GM04503 (cell line): ENCODE measurements at places on chromosomes 3 and 15.
A peak's percentile ranks its signal among the peaks of the same experiment; 100 is the strongest.

- no peak for DNase-seq
Measured at GRCh38 chr3:193791041-193792032, 198.3 kb downstream of the OPA1 start.

DNA sequence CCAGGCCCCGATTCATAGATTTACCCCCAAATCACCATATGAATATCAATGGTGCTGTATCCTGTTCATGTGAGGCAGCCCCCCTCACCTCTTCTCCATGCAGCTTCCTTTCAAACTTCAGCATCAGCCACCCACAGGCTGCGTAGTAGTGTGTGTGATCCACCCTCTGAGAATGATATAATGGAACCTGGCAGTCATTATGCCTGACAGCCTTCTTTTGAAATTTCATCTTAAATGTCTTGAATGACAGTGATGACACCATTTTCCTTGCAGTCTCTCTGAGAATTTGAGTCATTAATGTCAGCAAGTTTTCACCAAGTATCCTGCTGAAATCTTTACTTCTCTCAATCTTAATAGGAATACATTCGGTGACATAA lies 3.5 kb upstream of the CLRN1 start:
- no peak for DNase-seq

GRCh38 chr3:70999730-71000129 lies 583.8 kb downstream of the FOXP1 start:
- DNase-seq: no peak

DNA sequence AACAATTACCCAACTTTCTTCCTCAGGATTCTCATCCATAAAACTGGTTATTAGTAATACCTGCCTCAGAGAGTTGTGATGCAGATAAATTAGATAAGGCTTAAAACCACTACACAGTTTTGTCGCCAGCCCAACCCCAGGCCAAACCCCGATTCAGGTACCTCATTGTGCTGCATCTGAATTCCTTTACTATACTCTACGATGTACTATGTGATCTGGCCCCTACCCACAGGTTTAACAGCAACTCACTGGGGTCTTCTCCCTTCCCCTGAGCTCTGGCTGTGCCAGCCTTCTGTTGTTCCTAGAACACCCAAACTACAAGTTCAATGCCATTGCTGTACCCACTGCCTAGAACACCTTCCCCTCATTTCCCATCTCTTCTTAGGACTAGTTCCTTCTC lies 64.6 kb downstream of the MYO5A start:
- DNase-seq: no peak

GRCh38 chr15:96325541-96326327 lies 4.8 kb upstream of the NR2F2 start:
- no peak for DNase-seq

DNA sequence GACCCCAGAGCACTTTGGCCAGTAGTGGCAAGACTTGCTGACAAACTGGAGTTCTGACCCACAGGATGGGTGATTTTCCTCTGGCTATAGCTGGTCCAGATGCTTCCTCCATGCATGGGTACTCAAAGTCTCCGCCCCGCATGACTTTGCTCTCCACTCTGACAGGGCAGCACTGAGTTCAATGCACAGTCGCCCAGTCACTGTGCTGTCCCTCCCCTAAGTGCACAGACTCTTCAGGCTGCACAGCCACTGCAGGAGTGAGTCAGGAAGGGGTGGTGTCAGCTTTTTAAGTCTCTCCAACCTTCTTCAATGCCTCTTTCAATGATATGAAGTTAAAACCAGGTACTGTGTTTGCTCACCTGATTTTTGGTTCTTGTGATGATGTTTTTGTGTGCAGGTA lies 17.8 kb downstream of the TEX9 start:
- DNase-seq: no peak

GRCh38 chr3:57130571-57131209 lies 34.5 kb downstream of the IL17RD start:
- no peak for DNase-seq

GRCh38 chr3:107382631-107383030 lies 5.4 kb downstream of the CCDC54 start:
- no peak for DNase-seq

GRCh38 chr3:149095487-149095886 lies 9.2 kb upstream of the HLTF start:
- DNase-seq: no peak

GRCh38 chr3:181568248-181568647 lies 143.5 kb upstream of the SOX2 start:
- no peak for DNase-seq

DNA sequence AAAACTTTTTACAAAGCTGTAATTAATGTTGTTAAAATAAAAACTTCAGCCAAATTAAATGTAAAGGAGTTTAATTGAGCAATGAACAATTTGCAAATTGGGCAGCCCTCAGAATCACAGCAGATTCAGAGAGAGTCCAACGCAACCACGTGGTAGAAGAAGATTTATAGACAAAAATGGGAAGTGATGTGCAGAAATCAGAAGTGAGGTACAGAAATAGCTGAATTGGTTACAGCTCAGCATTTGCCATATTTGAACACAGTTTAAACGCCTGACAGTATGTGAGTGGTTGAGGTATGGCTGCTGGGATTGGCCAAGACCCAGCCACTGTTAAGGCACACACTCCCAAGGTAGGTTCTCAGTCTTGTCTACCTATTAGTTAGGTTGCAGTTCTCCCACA lies 14.4 kb upstream of the PLA2G4D start:
- no peak for DNase-seq

GRCh38 chr15:36185438-36185837 lies 394.0 kb upstream of the CDIN1 start:
- no peak for DNase-seq

DNA sequence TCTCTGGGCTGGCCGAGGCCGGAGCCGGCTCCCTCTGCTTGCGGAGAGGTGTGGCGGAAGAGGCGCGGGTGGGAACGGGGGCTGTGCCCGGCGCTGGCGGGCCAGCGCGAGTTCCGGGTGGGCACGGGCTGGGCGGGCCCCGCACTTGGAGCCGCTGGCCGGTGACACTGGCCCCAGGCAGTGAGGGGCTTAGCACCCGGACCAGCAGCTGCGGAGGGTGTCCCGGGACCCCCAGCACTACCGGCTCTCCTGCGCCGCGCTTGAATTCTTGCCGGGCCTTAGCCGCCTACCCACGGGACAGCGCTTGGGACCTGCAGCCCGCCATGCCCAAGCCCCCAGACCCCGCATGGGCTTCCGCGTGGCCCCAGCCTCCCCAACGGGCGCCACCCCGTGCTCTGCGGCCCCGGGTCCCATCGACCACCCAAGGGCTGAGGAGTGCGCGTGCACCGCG lies 736.3 kb upstream of the ARRDC4 start:
- DNase-seq: no peak

GRCh38 chr3:127808197-127808596 lies 14.1 kb downstream of the MGLL start:
- DNase-seq: no peak

GRCh38 chr3:69766638-69767037 lies 27.4 kb downstream of the MITF start:
- no peak for DNase-seq

- no peak for DNase-seq
Measured at GRCh38 chr3:56366641-56367162, 101.6 kb downstream of the ERC2 start.

DNA sequence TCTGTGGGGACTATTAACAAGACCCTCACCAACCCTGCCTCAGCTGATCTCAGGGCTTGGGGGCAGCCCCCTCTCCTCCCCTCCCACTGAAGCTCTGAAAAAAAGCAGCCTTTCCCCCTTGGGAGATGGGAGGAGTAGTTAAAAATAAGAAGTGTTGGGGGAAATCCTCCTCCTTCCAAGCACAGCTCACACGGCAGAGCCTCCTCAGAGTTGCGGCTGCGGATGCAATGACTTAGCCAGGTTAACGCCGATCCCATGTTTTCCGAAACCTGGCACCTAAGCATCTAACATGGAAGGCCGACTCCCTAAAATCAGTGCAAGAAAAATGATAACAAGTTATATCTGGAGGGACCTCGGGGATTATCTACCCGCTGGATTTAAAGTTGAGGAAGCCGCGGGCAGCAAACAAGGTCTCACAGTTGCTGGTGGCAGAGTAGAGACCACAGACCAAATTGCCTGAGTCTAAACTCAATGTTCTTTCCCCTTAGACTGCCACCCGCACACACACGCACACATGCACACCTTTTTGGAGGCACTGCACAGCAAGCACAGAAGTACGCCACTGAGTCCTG lies 1.1 kb upstream of the TPM1 start:
- no peak for DNase-seq

DNA sequence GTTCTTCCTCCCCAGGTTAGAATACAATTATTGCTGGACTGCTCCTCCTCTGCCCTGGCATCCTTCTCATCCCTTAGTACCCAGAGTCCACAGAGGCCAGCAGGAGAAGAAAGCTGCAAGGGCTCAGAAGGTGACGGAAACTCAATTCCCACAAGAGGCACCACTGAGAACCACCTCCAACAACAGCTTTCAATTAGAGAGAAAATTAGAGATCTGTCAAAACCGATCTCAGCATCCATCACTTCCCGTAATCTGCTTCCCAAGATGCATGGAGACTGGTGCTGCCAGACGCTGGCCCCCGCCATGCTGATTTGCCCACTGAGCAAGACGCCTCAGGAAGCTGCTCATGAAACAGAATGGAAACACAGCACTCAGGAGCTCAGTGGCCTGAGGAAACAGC lies 135.0 kb upstream of the PRICKLE2 start:
- DNase-seq: no peak

DNA sequence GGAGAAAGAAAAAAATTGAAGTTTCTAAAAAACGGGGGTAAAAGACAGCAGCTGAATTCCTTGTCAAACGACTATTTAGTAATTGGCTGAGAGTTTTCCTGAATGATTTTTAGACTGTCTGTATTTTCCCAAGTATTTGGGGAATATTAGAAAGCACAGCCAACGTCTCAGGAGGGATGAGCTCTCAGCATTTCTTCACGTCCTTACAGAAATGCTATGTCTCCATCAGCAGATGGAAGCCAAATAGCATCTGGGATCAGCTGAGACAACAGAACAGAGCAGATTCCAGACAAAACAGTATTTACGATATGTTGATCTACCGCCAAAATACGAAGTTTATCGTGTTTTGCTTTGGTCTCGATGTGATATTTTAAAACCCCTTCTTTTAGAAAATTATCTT lies 5.3 kb upstream of the TMC3 start:
- DNase-seq: no peak

- DNase-seq: no peak
Measured at GRCh38 chr15:71658036-71658435, 152.3 kb upstream of the NR2E3 start.

DNA sequence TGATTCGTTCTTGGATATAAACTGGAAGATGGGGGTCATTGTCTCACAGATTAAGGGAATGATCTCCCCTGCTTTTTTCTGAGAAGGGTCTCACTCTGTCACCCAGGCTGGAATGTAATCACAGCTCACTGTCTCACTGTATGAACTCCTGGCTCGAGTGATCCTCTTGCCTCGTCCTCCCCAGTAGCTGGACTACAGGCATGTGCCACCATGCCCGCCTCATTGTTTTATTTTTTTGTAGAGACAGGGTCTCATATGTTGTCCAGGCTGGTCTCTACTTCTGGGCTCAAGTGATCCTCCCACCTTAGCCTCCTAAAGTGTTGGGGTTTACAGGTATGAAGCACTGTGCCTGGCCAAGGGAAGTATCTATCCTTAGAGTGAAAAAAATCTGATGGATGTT lies 5.4 kb downstream of the OXSR1 start:
- no peak for DNase-seq

- peak; percentile 31 for DNase-seq
Measured at GRCh38 chr3:16512435-16513140, 911 bp downstream of the RFTN1 start.

- DNase-seq: no peak
Measured at GRCh38 chr15:47856071-47856470, 138.8 kb downstream of the SEMA6D start.

GRCh38 chr15:64256051-64256450 lies 93.2 kb upstream of the PPIB start:
- no peak for DNase-seq

DNA sequence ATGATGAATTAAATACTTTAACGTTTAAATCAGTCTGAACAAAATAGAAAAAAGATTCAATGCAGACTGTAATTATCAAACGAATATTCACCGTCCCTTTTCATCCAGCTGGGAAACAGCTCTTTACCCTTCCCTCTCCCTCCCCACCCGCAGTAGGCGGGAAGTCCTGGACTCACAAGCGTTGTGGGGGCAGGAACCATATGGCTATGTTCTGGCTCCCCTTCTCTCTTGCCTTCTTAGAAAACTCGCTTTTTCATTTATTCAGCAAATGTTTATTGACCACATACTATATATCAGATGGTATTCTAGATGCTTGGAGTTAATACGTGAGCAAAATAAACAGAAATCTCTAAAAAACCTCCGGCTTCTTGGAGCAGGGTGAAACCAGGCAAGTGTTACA lies 715 bp upstream of the SCAPER start:
- DNase-seq: no peak

DNA sequence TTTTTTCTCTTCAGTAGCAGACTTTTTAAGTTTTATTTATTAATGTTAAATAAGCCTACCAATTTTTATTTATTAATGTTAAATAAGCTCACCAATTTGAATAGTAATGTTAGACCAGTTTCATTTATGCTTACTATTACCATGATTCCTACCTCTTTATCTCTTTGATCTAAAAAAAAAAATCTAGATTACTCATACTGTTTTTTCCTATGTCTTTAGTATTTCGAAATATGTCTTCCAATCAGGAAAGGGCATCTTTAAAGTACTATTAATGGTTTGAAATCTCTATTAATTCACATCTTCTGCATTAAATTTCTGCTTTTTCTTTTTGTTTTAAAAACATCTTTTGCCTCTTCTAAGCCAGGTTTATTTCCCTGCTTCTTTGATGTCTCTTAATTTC lies 27.5 kb upstream of the MAPKBP1 start:
- DNase-seq: no peak

DNA sequence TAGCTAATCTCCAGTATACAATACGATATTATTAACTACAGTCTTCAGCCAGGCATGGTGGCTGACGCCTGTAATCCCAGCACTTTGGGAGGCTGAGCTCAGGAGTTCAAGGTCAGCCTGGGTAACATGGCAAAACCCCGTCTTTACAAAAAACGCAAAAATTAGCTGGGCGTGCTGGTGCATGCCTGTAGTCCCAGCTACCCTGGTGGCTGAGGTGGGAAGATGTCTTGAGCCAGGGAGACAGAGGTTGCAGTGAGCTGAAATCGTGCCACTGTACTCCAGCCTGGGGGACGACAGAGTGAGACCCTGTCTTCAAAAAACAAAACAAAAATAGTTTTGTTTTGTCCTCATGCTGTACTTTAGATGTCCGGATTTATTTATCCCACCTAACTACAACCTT lies 29.2 kb upstream of the SV2B start:
- DNase-seq: no peak

DNA sequence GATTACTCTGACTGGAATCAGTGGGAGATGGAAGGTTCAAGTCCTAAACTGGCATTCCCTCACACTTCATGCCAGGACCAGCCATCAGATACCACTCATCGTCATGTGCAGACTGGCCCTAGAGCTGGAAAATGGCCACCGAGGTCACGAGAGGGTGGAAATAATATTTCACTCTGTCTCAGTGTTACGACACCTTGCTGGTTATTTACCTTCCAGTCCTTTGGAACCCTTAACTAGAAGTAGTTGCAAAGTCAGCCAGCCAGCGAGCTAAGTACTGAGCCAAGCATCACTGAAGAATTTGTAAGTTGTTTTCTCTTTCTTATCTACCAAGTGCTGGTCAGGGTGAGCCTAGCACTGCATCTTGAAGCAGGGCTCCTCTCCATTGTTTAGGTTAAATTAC lies 309.9 kb upstream of the RASGRP1 start:
- DNase-seq: no peak
